ENCODE measurements at places on chromosomes 2 and 18.

DNA sequence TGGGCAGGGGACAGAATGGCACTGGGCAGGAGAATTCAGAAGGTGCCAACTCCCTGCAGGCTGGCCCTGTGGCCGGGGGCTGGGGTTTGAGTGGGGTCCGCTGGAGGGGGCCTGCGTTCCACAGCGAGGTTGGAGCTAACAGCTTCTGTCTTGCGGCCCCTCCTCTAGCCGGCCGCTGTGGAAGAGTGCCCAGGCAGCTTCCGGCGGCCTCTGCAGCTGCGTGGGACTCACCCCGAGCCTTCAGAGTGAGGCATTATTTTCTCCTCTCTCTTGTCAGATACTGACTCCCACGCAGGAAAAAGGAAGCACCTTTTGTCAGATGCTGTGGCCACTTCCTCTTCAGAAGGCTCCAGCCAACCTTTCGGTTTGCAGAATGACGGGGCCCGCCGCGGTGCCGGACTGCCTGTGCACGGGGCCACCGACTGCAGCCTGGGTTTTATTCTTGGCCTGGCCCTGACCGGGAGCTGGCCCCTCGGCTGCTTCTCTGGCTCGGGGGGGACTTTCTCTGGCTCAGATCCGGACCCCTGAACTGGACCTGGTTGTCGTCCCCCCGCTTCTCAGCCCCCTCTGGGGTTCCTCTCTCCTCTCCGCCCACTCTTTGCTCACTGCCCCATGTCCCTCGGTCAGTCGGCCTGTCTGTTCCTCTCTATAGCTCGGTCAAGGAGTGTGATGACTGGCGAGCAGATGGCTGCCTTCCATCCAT is 40.1 kb downstream of the ARHGAP25 start:
- no peak for DNase-seq

DNA sequence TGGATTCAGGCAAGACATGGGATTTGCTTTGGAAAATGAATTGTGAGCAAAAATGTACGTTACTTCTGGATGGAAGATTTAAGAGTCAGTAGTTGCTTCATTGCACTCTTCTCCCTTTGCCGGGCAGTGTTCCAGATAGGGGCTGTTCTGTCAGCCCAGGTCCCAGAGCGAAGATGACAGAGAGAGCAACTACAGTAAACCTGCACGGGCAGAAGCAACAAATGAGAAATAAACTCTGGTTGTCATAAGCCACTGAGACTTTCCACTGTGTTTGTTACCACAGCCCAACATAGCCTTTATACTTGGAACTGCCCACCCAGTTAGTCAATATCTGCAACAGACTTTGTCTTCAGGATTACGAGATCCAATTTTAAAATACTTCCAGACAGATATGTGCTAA is 83.3 kb downstream of the CACNB4 start:
- DNase-seq: no peak

DNA sequence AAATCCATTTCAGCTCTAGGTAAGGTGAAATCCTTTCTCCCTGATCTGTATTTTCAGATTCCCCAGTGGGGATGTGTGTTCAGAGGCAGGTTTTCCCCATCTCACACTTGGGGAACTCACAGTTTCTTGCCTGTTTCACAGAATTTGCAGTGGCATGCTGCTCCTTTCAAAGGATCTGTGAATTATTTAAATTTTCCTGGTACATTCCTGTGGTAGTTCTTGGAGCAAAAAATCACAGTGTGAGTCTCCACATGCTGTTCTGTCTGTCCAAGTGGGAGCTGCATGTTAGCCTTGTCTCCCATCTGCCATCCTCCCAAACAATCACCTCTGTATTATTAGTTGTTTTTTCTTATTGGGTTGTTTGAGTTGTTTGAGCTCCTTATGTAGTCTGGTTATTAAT is 372.9 kb downstream of the ARL6IP6 start:
- DNase-seq: no peak

GRCh38 chr2:127568128-127568527 is 32.6 kb downstream of the MYO7B start:
- no peak for DNase-seq

- DNase-seq: no peak
Measured at GRCh38 chr2:188629753-188630527, 338.3 kb downstream of the GULP1 start.

- DNase-seq: peak; percentile 60
Measured at GRCh38 chr2:231672617-231673347, 35.5 kb upstream of the PTMA start.

DNA sequence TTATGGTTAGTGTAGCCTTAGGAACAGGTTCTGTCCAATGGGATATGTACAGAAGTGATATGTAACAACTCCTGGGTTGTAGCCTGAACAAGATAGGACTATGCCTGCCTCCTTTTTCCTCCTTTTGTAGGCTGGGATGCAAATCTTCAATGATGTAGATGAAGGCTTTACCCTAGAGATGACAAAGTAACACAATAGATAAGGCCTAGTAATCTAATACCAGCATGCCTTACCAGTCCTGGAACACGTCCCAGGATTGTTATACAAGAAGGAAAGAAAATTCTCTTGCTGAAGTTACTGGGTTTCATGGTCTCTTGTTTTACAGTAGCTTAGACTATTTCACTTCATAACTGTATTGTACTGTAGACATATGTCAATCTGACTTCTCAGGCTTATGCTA is 192.1 kb downstream of the OTX1 start:
- no peak for DNase-seq

DNA sequence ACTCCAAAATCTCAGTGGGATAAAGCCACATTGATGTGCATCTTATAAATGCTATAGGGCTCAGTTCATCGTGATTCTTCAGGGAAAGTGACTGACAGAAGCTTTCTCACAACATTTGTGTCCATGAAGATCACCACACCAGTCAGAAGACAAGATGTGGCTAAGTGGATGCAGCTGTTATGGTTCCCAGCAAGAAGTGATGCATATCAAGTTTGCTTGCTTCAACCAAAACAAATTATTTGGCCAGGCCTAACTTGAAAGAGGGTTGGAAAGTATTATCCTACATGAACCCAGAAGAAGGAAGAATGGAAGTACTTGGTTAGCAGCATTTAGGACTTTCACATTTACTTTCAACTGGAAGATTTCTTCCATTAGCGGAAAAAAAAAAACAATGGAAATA is 210.0 kb upstream of the ACVR2A start:
- no peak for DNase-seq

DNA sequence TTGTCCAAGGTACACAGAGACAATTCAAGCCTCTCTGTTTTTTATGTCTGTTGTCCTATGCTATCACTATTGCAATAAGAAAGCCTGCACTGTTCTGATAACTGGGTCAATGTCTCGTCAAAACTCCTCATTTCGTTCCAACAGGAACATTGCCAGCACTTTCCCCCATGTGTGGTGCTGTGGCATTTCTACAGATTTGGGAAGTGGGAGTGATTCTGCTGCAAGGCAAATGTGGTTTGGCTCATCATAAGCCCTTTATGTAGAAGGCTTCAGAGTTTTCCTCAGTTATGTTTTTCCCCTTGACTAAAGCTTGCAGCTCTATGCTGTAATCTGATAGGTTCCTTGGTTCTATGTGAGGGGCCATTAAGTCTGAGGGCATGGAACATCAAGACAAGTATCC is 324.1 kb upstream of the TCF4 start:
- no peak for DNase-seq

All from NCI-H460 (cell line).